ENCODE measurements at places on chromosomes 1 and 21.

DNA sequence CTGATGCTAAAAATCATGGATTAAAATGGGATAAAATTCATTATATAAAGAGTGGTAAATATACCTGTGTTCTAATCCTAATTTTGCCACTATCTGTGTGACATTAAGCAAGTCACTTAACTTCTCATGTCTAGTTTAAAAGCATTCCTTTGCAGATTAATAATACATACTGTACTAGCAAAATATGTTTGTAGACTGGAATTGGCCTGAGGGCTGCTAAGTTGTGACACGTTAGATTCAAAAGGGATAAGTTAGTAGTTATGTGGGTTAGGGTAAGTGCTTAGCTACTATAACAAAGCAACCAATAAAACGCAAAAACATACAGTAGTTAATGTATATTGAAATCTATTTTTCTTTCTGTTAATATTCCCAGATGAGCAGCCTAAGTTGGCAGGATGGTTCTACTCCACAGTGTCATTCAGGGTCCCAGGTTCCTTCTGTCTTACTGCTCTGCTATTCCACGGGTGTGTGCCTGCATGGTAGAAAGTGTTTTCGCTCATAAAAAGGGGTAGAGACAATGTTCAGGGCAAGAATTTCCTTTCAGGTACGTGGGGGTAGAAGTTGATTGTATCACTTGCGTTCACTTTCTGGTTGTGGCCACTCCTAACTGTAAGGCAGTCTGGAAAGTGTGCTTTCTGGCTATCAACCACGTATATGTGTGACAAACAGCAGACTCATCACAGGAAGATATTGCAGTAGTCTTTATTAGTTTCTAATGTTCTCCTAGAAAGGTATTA lies 239.8 kb downstream of the NFIA start:
- DNase-seq, result no peak

DNA sequence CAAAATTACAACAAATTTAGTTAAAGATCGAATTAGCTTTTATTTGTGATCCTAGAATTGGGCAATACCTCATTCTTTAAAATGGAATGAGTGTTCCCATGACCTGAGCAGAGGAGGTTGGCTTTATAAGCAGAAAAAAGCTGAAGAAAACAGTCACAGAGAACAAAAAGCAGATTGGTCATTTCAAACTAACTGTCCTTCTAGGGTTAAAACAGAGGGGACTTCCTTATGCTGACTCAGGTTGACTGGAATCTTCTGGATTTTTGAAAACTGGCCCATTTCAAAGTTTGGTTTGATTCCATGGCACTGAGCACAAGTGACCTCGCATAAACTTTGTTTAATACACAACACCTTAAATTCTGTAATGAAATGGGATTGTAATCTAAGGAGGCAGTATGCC lies 17.6 kb downstream of the NFASC start:
- DNase-seq, result no peak

DNA sequence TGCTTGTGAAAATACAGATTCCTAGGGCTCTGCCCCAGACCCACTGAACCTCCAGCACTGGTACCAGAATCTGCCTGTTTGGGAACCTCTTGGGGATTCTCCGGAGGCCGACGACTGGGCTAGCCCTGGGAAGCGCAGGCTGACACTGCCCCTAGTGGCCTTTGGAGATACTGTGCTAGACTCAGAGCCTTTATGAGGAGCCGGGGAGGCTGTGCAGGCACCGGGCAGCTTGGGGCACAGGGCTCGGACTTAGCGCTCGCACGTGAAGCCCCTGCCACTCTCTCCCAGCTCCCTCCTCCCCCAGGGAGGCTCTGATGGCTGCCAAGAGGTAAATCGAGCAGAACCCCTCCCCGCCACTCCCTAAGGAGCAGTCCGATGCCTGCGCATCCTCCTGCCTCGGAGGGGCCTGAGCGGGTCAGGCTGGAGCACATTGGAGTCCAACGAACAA lies 144.6 kb upstream of the TNR start:
- peak; percentile 60 for DNase-seq

DNA sequence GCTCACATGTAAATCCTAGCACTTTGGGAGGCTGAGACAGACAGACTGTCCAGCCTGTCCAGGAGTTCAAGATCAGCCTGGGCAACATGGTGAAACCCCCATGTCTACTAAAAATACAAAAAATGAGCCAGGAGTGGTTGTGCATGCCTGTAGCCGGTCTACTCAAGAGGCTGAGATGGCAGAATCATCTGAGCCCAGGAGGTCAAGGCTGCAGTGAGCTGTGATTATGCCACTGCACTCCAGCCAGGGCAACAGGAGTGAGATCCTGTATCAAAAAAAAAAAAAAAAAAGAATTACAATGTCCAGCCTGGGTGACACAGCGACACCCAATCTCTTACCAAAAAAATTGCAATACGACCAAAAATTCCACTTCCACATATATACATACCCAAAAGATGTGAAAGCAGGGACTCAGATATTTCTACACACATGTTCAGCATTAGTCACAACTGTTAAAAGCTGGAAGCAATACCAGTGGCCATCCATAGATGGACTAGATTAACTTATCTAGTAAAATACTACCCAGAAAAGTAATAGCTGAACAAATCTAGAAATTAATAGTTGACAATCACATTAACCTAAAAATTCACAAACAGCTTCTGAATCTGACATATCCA lies 49.2 kb downstream of the ASH1L start:
- no peak for DNase-seq

GRCh38 chr1:99445486-99445885 lies 181.2 kb downstream of the PLPPR4 start:
- no peak for DNase-seq

All from OCI-M1 (cell line).